ENCODE measurements at places on chromosomes 6 and 20.

DNA sequence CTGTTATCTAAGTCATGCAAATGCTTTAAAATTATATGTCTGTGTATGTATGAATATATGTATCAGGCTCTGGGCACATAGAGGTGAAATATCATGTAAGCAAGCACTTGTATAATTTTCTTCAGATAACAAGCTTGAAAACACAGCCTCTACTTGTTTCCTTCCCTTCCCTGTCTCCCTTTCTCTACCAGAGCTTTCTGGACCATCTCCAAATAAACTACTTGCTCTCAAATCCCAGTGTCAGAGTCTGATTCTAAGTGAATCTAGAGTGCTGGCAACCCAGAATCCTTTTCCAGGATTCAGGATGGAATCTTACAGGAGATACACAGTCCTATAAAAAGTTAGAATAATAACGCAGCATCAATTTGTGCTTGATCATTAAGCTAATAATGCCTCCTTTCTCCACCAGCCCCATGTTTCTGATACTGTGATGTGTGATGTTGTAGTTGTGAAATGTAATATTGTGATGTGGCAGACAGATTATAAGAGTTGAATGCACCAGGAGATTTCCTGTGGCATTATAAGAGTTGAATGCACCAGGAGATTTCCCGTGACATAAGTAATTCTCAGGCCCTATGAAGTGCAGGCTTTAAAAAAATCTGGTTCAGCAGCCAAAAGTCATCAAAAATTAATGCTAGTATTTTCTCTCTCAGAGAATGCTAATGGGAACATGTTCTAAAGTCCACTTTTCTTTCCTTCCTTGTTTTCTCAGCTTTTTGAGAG, 89.6 kb downstream of the PCSK2 start:
- DNase-seq = no peak

DNA sequence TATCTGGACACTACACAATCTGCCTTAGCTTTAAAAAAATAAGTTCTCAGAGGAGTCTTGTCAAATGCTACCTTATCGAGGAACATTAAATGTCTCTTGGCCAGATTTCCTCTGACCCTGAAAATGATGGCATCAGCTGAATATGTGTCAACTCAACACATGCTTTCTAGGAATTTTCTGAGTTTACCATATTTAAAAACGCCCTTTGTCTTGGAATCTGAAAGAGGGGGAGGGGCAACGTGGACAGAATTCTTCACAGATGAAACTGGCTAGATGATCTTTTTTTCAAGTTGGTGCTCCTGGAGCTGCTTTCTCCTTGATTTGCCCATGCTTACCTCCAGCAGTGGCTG, 5.1 kb downstream of the SOX4 start:
- DNase-seq = no peak

DNA sequence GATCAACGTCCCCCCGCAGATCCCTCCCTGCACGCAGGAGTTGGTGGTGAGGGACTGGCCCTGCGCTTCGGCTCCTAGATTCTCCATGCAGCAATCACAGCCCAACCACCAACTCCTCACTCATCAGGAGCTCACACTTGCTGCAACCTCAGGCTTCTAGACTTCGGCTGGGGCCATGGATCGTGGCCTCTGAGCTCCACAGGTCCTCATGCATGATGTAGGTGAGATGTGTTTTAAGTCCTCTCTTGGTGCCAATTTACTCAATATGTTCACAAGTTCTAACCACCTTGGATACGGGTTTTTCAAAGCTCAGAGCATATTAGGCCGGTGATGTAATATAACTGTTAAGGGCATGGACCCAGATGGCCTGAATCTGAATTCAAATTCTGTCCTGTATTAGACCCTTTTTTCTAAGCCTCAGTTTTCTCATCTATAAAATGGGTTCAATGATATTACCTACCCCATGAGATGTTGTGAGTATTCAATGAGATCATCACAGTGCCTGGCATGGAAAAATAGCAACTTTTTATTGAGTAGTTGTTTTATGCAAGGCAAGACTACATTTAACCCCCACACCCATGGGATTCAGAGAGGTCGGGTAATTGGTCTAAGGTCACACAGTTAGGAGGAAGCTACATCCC, 31.0 kb downstream of the SUN5 start:
- DNase-seq = no peak

- no peak for DNase-seq
Measured at GRCh38 chr20:61260905-61261304, 8.8 kb downstream of the CDH4 start.

DNA sequence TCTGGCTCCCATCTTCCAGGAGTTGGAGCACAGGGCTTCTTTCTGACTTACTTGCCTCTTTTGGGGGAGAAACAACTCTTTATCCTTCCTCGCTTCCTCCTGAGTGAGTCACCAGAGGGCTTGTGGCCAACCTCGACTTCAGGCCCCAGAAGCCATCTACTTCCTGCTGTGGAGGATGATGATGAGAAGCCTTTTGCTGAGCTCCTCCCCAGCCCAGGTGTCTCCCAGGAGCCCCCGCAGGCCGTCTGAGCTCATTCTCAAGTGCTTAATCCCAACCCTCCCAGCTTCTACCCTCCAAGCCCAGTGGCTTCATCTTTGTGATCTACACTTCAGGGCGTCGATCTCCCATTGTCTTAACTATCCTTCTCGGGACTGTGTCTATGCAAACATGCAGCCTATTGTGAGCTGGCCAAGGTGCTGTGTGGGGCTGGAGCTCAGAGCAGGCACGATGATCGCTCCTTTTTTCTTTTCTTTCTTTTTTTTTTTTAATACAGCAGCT, 27.9 kb downstream of the SDCBP2 start:
- DNase-seq = peak; percentile 64

Measured in CD4-positive, alpha-beta T cell (primary cell).